Right renal cortex interstitium (tissue), 3 donors: ENCODE measurements at places on chromosomes 6 and 20.

DNA sequence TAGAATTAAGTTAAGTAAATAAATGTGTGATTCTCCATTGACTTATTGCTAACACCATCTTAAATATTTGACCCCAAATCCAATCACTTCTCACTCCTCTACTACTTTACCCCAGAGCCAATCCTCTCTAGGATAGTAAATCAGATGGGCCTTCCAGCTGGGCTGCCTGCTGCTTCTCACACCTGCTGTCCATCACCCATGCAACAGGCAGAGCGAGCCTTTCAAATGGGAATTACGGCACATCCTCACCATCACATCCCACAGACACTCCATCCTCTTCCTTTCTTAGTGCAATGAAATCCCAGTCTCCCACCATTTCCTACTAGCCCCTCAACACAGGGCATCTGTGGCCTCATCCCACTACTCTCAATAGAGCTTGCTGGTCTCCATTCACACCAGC is 34.0 kb downstream of the HLA-F start:
- no peak for DNase-seq

GRCh38 chr6:111201764-111202163 is 114.5 kb downstream of the SLC16A10 start:
- no peak for DNase-seq

- no peak for DNase-seq
Measured at GRCh38 chr6:106070636-106071035, 15.5 kb upstream of the PRDM1 start.

GRCh38 chr20:33604991-33605370 is 57.1 kb upstream of the C20orf144 start:
- DNase-seq, result no peak

GRCh38 chr6:126444659-126445273 is 104.9 kb downstream of the CENPW start:
- no peak for DNase-seq

- DNase-seq, result no peak
Measured at GRCh38 chr20:33697129-33697528, 10.9 kb upstream of the E2F1 start.

- no peak for DNase-seq
Measured at GRCh38 chr6:136016228-136017225, 165.0 kb downstream of the PDE7B start.

DNA sequence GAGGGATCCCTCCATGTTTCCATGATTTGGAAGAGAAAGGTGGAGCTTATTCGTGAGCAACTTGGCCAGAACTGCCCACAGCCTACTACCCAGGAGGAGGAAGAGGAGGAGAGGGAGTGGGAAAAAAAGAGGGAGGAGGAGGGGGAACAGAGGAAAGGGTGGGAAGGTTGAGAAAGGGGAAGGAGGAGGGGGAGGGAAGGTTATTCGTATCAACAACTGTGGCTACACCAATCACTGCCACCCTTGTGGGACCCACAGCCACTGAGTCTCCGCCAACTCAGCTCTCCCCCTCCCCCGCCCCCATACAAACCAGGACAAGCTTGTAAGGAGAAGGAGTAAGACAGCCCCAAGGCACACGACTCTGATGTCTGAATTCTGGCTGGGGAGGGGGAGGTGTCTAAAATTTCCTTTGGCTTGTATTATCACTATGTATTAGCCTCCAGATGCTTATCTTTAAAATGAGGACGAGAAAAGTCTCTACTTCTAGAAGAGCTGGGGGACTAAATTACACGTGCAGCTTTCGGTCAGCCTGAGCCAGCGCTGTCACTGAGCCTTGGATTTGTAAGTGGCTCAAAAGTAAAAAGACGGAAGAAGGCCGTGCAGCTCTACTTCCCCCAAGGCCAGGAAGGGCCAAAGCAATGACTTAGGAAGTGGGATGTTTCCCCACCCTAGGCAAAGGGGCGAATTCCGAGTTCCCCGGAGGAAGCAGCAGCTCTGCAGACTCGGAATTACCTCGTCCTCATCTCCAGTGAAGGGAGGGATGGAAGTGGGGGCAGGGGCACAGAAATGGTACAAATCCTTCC is 1.0 kb downstream of the FKBP1A start:
- DNase-seq, result no peak

- no peak for DNase-seq
Measured at GRCh38 chr20:43993560-43993959, 78.9 kb downstream of the TOX2 start.

DNA sequence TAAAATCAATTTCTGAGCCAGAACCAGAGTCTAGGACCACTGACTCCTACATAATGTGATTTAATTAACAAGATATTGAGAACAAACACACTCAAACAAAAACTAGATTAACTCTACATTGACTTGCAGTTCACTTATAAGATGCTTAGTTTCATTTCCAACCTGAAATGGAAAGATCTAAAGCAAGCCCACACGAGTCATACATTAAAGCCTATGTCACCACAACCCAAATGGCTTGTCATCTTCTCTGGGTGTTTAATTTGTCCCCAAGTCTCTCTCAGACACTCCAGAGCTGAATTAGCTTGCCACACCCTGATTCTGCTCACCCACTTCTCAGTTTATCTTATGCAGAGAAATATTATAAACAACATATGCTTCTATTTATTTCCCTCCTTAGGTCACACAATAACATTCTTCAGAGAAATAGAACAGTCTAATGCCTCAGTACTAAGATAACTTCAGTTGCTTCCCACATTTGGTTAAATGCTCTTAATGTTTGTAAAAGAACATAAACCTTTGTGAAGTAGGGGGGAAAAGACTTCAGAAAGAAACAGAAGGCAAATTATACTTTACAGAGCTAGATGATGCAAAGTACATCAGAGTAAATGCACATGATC is 8.8 kb upstream of the FBXO30 start:
- DNase-seq, result no peak

DNA sequence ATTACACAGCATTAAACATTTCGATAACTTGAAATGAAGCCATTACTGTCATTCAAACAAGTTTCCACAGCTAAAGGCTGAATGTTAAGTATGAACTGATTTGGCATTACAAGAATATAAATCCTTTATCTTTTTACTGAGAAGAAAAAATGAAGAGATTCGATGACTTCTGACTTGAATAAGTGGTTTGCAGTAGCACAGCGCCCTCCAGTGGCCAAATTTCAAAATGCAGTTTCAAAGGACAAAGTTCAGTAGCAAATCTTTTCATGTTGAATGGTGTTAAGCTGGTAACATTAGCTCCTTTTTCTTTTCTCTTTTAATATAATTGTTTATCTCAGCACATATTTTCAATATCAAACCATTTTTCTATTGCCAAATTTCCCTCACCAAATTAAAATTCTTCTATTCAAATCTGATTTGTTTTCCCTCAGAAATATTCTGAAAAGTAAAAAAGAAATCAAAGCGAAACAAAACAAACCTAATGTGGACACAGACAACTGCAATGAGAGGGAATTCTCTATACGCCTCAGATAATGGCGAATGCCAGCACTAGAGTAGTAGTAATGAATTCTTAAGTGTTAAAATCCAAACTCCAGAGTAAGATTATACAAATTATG is 145.7 kb downstream of the BTBD9 start:
- peak; percentile 66 for DNase-seq

DNA sequence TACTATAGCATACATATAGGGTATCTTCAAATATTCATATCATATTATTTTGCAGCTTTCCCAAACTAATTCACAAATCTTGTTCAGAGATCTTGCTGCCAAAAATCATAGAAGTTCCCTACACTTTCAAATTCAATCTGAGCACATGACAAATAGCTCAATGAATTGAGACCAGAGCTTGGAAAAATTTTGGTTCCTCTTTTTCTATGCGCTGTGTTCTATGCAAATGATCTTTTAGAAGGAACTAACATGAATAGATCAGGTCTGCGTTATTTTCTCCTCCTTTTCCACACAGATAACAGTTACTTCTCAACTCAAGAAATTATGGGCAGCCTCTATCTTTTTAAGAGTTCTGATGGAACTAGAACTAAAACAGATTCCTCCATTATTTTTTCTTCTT is 316.3 kb downstream of the ARHGAP18 start:
- DNase-seq, result no peak

GRCh38 chr6:7143476-7143974 is 35.8 kb downstream of the RREB1 start:
- DNase-seq, result no peak

DNA sequence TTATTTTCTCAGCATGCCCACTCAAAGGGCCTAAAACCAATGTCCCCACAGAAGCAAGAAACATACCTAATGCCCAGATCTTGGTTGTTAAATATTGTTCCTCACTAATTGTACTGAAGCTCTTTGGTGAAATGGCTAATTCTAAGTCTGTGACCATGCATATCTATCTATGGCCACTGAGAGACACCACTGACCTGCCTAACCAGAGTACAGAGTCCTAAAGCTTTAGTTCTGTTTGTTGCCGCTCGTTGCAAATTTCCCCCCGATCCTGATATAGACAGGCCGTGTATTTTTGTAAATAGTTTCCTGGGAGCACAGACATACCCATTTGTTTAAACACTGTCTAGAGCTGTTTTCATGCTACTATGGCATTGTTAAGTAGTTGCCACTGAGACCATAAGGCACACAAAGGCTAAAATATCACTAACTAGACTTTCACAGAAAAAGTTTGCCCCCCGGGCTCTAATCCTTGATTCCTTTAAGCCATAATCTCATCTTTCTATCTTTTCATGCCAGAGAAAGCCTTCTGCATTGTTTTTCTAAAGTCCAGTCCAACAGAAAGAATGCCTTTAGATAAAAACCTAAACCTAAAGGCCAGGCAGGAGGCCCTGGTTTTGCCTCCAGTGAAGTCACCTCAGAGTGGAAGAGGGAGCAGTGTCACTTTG is 48.7 kb downstream of the DNAAF9 start:
- DNase-seq, result no peak

DNA sequence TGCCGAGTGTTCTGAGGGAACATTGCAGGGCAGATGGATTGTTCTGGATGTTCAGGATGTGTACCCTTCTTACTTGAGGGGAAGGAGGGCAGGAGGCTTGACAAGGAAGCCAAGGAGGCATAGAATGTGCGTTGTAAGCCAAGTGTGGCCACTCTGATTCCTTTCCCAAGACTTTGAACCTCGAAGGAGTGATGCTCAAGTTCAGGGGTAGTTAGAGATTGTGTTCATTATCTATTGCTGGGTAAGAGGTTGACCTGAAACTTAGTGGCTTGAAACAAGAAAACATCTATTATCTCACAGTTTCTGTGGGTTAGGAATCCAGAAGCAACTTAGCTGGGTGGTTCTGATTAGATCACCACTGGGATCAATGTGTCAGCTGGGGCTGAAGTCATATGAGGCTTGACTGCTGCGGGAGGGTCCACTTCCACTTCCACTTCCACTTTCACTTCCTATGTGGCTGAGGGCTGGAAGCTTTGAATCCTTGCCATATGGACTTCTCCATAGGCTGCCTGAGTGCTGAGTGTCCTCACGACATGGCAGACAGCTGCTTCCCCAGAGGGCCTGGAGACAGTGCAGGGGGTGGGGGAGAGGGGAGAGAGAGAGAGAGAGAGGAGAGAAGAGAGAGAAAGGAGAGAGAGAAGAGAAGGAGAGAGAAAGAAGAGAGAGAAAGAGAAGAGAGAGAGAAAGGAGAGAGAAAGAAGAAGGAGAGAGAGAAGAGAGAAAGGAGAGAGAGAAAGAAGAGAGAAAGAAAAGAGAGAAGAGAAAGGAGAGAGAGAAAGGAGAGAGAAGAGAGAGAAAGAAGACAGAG is 6.9 kb upstream of the CD40 start:
- DNase-seq, result no peak

GRCh38 chr6:139003751-139004150 is 15.7 kb upstream of the REPS1 start:
- no peak for DNase-seq

DNA sequence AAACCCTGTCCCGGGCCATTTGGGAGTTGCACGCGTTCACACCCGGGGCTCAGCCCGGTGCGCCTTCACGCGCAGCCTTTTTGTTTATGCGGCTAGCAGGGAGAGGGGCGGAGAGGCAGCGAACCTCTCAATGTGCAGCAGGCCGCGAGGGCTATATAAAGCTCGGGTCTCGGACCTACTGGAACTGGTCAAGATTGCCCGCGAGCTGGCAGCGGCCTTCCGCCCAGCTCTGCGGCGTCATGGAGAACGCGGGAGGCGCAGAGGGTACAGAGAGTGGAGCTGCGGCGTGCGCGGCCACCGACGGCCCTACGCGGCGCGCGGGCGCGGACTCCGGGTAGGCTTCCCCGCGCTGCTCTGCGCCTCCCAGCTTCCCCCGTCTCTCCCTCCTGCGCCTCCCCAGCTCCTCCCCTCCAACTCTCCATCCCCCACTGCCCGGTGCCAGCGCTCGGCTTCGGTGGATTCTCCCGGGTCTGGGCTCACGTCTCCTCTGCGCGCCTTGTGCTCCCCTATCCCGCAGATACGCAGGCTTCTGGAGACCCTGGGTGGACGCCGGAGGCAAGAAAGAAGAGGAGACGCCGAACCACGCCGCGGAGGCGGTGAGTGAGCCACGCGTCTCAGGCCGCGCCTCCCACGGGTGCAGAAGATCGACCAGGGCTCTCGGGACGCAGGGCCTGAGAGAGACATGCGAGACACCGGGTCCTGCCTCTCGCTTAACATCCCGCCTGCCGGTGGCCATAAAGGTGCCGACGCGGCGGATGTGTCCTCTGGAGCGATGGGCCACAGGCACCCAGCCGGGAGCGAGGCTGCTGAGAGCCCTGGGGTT is at the start of gene RIPPLY2:
TSS of gene RIPPLY2 (plus strand) at position 183 of the 823 bp plus-strand sequence. CDS start at position 240, 57 bp downstream.
- DNase-seq, result no peak

GRCh38 chr6:129331450-129332138 is 378.4 kb downstream of the ARHGAP18 start:
- no peak for DNase-seq

DNA sequence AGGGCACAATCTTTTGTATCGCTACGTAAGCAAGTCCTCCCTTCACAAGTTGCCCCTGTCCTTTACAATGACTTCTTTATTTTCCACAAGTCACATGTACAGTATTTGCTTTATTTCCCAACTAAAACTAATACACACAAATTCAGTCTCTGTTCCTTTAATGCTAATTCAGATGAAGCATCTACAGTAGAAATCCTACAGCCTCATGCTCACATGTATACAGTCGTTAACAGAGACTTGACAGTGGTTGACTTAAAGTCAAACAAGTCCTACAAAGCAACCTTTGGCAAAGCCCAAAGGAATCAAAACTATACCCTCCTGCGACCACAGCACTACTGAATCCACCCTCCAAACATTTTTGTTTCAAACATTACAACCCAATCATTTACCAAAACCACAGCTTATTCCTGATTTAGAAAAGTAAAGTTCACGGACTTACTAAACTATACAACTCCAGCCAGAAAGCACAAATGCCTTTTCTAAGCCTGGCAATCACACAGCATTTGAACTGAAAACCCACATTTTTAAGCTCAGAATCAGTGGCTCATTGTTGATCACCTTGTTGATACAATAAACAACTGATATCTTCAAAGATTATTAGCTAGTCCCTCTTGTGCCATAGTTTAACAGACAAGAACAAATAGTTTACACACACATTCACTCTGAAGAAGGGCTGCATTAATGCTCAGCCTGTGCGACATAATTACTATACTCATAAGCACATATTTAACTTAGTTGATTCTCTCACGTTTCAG is 70.9 kb upstream of the NHSL1 start:
- DNase-seq, result no peak
